ENCODE measurements at places on chromosomes 4 and X.
A peak's percentile ranks its signal among the peaks of the same experiment; 100 is the strongest.

DNA sequence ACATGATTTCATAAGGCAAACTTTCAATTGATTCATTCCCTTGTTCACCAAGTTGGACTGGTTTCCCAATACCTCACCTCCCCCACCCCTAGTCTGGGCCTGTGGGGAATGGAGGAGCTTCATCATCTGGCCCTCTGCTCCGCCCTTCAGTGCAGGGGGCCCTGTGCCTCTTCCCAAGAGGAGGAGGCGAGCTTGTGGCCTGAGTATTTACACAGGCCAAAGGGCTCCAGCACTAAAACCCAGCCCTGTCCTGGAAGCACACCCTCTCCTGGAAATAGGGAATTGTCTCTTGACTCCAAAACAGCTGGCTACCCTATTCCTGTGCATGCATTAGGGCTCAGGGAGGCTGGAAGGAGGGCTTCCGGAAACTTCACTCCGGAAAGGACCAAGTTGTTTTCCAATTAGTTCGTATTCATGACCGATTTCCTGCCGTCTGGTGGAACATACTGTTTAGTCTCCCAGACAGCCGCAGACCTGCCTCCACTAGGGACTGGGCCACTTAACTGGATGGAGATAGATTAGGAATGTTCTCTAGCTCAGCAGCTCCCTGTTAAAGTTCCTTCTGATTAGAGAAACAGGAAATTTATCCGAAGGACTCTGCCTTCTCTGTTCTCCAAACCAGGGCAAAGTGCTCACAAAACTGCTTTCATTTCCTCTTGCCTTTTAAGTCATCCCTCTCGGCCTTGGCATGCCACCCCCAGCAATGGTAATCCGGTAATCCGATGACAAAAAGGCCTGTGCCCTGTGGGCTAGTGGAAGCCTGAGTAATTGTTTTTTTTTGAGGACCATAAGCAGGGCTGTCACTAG lies 5.8 kb downstream of the SRPX2 start:
- no peak for DNase-seq

DNA sequence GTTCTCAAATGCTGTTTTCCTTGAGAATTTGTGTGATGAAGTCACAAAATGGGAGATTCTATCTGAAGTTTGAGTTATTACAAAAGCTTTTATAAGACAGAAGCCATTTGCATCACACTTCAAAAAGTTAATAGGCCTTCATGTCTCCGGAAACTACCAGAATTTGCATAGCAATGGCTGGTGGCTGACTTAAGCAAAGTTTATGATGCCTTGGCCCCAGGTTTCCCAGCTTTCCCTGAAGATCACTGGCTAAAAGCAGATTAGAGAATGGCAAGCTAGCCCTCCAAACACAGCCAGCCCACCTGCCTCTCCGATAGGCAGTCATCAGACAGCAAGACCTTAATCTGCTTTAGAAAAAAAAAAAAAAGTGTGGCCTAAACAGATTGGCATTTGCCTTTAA lies 197.8 kb downstream of the HS3ST1 start:
- no peak for DNase-seq

GRCh38 chr4:13367691-13368090 lies 116.4 kb downstream of the RAB28 start:
- no peak for DNase-seq

GRCh38 chr4:26288355-26288909 lies 32.4 kb upstream of the RBPJ start:
- no peak for DNase-seq

- DNase-seq = no peak
Observed at GRCh38 chr4:156771171-156771837, 200.3 kb downstream of the PDGFC start.

- DNase-seq = no peak
Observed at GRCh38 chr4:76705472-76705871, 192.5 kb downstream of the SOWAHB start.

GRCh38 chr4:106717091-106717490 lies 319.0 kb downstream of the DKK2 start:
- no peak for DNase-seq

- no peak for DNase-seq
Observed at GRCh38 chr4:78476108-78476704, 75.4 kb upstream of the ANXA3 start.

DNA sequence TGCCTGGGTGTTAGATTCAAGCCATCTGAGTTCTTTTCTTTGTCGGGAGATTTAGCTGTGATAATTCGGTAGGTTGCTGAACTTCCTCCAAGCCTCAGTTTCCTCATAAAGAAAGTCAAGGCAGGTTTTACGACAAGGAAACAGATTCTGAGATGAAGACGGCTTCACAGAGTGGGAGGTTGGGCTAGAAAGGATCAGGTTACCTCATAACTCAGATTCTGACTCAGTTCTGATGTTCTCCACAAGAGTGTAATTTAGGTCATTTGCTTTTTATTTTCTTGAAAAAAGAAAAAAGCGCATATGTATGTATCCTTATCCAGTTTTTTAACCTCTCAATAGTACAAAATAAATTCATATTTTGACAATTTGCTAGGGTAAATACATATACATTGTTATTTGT lies 47.2 kb upstream of the ELOVL6 start:
- no peak for DNase-seq

GRCh38 chr4:158914218-158914617 lies 145.4 kb downstream of the FNIP2 start:
- no peak for DNase-seq

GRCh38 chr4:2388429-2389182 lies 29.8 kb downstream of the ZFYVE28 start:
- DNase-seq = no peak

DNA sequence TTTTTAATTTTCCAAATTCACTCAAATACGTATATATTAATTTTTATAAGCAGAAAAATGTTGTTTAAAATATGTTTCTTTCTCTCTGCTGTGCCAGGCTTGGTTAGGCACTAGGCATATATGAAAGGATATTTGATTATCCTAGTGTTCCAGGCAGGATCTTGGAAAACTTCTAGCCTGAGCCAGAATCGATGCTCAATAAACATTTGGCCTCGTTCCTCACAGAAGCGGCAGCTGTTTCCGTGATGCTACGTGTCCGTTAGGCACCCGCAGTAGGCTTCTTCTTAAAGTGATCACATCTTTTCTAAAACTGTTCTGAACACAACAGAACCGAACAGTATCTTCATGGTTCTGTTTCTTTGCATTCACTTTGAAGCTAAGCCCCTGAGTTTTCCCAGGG lies 50.1 kb upstream of the CRMP1 start:
- no peak for DNase-seq

DNA sequence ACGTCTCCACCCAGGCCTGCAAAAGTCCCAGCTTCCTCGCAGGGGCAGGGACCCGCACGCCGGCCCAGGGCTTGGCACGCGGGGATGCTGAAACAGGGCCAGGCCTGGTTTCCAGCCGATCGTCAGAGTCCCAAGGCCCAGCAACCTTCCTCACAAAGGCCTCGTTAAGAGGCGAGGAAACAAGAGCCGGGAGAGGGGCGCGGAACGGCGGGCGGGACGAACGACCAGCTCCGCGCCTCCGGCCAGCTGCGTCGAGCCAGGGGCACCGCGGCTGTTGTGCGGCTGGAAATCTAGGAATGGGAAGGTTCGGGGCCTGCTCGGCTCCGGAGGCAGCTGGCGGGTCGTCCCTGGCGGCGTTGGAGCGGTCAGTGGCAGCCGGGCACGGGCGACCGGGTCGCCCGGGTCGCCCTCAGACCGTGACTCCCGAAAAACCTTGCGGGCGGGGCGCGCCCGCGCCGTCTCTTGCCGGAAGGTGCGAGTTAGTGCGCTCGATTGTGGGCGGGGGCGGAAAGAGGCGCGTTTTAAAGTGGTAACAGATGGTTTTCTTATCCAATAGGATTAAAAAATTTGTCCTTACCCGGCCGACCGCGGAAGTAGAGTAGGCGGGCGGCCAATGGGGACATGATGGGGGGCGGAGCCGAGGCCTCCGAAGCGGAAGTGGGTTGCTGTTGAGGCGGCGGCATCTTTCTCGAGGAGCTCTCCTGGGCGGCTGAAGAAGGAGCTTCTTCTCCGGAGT lies at the start of gene RNF4:
RNF4 (plus strand) TSS at position 651 of the 736 bp plus-strand sequence. CDS start 21,388 bp downstream, outside the sequence.
- DNase-seq = peak; percentile 87

GRCh38 chrX:78116766-78117165 lies 12.7 kb downstream of the PGK1 start:
- DNase-seq = no peak

GRCh38 chrX:150625097-150625496 lies 56.7 kb downstream of the MTM1 start:
- DNase-seq = no peak

DNA sequence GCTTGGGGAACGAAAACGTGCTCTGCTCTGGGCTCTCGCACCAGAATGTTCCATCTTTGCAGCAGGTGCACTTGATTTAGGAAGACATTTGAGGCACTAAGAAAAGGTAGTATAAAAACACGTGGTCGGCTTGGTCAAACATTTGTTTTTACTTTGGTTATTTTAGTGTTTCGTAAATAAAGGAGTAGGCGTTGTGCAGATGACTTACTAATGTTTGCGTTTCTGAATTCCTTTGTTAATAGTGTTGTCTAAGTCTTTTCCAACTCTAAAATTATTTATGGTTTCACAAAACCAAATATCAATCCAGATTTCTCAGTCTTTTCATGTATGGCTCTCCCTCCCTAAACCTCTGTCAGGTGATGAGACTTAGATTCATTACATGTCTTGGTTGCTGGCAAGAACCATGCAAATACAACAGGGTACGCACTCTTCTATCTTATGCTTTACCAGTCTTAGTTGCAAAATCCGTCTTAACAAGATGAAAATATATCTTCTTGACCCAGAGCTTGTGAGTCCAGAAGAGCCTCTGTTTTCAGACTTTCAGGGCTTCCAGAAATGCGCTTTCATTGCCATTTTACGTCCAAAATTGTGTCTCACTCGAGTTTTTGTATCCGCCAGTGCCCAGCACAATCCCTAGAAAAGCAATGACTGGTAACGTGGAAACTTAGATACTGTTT lies 686 bp downstream of the MTHFD2L start:
- DNase-seq = no peak

GRCh38 chr4:8772499-8773123 lies 99.0 kb downstream of the HMX1 start:
- no peak for DNase-seq

- no peak for DNase-seq
Observed at GRCh38 chrX:15812192-15812938, 22.1 kb downstream of the ZRSR2 start.

- DNase-seq = no peak
Observed at GRCh38 chr4:48565362-48566033, 75.4 kb downstream of the ZAR1 start.

- DNase-seq = no peak
Observed at GRCh38 chrX:106950381-106950780, 30.2 kb downstream of the CLDN2 start.

- DNase-seq = no peak
Observed at GRCh38 chr4:7506119-7506518, 71.4 kb upstream of the PSAPL1 start.

- DNase-seq = no peak
Observed at GRCh38 chr4:53064609-53065008, 202.5 kb downstream of the RASL11B start.

DNA sequence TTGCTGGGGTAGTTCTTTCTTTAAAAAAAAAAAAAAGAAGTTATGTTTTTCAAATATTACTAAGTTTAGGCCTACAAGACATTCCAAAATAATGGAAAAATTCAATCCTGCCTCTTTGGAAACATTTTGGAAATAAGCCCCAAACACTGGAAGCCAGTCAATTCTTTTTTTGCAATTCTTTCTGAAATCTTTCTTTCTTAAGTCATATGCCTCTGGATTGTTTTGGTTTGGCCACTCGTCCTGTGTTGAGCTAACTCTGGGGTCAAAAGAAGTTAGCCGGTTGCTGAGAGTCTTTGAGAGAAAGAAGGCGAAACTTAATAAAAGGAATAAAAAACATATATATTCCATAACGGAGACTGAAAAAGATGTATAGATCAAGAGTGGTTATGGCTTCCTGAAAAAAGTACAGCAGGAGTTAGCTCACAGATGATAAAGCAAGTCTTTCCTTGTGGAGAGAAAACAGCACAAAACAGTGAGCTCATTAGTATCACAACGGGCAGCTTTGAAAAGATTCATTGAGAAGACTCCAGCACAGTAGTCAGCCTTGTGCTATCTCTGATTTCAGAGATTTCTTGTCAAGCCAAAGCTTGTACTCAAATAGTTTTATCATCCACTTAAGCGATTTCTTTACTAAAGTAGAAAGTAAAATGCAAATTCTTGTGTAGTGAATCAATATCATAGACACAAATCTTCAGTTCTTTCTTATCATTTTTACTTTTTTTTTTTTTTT lies 64.8 kb downstream of the PLS3 start:
- no peak for DNase-seq

GRCh38 chr4:108361446-108361820 lies 192.7 kb upstream of the LEF1 start:
- no peak for DNase-seq

DNA sequence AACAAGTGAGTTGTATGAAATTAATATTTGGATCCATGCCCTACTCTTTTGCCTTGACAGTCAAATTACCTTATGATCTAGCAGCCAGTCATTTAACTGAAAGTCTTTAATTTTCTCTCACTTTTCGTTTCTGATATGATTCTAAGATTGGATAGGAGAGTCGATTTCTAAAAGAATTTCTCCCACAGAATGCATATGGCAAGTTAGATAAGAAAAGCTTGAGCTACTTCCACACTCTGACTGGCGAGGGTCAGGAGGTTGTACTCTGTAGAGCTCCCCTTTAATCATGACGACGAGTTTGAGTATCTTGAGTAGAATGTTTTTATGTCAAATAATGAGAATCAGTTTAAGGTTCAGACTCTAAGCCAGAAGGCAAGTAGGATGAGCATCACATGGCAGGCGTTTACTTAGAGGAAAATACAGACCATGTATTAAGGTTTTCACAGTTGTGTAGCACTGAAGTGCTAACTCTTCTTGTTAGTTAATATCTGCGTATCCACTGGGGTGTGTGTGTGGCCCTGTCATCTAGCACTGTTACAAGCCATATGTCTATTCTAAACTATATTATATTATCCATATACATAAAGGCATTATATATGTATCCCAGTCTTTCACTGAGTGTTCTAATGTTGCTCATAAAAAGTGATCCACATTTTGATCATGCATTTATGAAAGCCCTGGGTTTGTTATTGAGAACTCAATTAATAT lies 37.8 kb downstream of the LRP2BP start:
- DNase-seq = no peak

GRCh38 chr4:153538487-153539357 lies 72.6 kb downstream of the TMEM131L start:
- no peak for DNase-seq

GRCh38 chr4:4456351-4456750 lies 69.4 kb downstream of the NSG1 start:
- no peak for DNase-seq

DNA sequence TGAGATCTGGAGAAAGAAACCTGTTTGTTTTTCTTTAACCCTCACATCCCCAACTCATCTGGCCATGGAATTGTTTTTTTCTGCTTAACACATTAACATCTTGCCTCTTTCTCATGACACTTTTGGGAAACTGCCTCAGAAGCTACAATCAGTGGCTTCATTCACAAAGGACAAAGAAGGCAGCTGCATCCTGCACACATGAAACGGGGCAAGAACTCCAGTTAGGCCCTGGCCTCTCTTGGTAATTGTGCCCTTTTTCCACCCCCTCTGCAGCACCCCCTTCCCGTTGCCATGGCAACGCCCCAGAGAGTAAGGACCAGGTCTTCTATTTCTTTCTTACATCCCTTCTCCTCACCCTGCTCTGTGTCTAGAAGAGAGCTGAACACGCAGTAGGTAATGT lies 103.4 kb downstream of the PDGFRA start:
- DNase-seq = no peak
